ENCODE measurements at places on chromosomes 11 and 22.
A peak's percentile ranks its signal among the peaks of the same experiment; 100 is the strongest.

- DNase-seq: no peak
Observed at GRCh38 chr22:24128631-24129262, 52.5 kb upstream of the SUSD2 start.

DNA sequence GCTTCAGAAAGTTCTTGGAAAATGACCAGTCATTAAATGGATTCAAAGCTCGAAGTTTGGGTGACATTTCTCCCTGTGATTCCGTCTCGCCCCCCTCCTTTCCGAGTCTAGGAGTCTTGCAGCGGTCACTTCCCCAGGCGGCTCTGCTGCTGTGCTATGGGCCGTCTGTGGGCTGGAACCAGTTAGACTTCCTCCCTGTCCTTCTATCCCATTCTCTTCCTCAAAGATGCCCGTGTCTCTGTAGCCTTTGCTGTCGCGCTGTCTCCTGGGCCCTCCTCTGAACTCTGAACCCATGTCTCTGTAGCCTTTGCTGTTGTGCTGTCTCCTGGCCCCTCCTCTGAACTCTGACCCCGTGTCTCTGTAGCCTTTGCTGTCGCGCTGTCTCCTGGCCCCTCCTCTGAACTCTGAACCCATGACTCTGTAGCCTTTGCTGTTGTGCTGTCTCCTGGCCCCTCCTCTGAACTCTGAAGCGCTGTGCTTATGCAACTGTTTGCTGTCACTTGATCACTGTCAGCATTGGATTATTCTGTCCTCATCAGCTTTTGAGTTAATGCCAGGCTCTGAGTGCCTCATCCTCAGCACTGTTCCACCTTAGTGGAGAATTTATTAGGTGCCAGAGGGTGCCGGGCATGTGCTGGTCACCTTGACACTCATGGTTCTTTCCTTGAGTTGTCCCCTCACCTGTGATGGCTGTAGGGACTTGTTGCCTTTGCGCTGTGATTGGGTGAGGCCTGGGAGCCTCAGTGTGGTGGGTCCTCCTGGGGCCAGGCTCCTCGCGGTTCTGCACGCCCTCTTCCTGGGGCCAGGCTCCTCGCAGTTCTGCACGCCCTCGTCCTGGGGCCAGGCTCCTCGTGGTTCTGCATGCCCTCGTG lies 173.3 kb downstream of the TBC1D22A start:
- no peak for DNase-seq

GRCh38 chr11:79290761-79291160 lies 150.1 kb downstream of the TENM4 start:
- DNase-seq: no peak

DNA sequence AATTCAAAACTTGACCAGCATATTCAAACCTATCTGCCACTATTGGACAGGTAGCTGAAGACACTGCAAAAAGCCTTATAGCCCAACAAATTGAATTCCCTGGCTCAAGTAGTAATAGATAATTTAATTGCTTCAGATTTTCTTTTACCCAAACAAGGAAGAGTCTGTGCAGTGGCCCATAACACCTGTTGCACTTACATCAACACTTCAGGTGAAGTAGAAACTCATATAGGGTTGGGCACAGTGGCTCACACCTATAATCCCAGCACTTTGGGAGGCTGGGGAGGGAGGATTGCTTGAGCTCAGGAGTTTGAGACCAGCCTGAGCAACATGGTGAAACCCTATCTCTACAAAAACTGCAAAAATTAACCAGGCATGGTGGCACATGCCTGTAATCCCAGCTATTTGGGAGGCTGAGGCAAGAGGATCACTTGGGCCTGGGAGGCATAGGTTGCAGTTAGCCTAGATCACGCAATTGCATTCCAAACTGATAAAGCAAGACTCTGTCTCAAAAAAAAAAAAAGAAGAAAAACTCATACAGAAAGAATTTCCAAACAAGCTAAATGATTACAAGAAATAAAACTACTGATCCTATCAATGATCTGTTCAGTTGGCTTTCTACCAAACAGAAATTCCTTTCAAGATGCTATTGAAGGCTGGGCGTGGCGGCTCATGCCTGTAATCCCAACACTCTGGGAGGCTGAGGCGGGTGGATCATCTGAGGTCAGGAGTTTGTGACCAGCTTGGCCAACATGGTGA lies 9.5 kb downstream of the FOLR3 start:
- no peak for DNase-seq

DNA sequence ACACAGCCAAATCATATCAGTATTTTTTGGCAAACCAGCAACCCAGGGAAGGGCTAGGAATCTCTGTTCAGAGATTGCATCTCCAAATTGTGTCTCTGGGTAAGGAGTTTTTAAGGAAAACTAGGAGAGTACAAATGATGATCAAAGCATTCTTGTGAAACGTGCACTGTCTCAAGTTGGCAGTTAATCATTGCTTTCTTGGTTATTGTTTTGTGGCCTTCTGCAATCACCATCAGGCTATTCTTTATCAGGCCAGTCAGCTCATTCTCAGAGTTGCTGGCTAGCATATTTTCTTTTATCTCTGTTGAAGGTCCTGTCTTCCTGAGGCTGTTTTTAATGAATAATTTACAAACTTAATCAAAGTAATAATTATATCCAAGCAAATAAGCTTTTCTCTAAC lies 129.1 kb upstream of the CCDC179 start:
- no peak for DNase-seq

DNA sequence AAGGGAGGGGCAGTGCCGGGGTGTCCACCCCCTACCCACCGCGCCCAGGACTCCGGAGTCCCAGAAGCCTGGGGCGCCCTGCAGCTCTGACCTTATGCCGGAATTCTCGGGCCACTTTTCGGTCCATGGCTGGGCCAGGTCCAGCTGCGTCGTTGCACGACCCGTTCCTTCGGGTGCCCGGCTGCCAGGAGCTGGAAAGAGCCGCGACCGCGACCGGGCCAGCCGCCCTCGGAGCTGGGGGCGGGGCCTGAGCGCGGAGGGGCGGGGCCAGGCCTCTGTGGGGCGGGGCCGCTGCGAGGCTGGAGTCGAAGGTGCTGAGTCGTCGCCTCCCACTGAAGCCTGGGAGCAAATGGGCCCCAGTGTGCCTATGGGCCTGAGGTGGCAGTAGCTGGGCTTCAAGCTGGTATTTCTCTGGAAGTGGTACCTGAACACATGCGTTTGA lies at the start of gene USH1C:
USH1C (minus strand) TSS at position 236 of the 442 bp plus-strand sequence; CDS start at position 127, 109 bp downstream.
- DNase-seq: no peak

DNA sequence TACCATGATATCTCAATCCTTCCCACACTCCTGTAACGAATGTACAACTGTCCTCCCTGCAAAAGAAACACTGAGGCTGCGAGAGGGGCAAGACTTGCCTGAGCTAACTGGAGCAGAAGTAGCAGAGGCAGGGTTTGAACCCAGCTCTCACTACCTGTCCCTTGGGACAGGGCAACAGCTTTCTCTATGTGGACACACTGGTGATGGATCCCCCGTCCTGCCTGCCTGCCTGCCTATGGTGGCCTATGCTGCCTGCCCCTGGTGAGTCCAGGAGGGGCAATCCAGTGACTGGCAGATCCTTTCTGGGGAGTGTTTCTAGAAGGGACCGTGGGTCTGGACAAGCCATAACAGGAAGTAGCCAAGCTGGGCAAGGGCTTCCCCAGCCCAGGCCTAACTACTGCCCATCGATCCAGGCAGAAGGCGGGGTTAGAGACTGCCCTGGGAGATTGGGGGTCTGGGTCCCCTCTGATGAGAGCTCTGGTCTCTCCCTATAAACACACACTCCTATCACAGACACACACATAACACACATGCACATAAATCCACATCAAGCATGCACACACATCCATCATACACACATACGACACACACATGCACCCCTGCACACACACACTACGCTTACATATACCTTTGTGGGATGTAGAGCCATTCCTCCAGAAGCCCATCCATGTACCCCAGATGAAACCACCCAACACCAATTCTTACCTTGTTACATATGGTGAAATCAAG lies 1.1 kb upstream of the EMID1 start:
- no peak for DNase-seq

GRCh38 chr22:42928969-42929837 lies 72.1 kb upstream of the ARFGAP3 start:
- DNase-seq: no peak

DNA sequence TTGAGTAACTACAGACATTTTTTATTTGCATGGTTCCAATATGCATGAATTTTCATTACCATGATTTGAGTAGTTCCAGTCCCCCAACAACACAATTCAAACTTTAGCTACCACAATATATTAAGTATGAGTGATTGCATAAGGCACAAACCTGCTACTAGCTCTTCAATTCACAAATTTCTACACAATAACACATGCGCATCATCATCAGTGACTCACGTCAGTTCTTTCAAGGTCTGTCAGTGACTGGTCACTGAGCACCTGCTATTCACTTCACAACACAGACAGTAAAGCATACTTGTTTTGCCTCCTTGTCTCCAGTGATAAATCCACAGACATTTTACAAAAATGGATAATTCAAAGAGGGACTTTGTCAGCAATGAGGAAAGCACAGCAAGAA lies 435.1 kb upstream of the CCDC90B start:
- DNase-seq: no peak

GRCh38 chr11:16434036-16434435 lies 77.7 kb upstream of the SOX6 start:
- no peak for DNase-seq

GRCh38 chr11:72336163-72336562 lies 92.2 kb upstream of the PHOX2A start:
- no peak for DNase-seq

- no peak for DNase-seq
Observed at GRCh38 chr11:19450282-19450681, 209.5 kb upstream of the E2F8 start.

- peak; percentile 33 for DNase-seq
Observed at GRCh38 chr11:78802058-78802761, 227.5 kb upstream of the NARS2 start.

GRCh38 chr22:38314933-38315822 lies 2.1 kb downstream of the CSNK1E start:
- no peak for DNase-seq

GRCh38 chr11:35619116-35619854 lies 1.0 kb downstream of the FJX1 start:
- no peak for DNase-seq

DNA sequence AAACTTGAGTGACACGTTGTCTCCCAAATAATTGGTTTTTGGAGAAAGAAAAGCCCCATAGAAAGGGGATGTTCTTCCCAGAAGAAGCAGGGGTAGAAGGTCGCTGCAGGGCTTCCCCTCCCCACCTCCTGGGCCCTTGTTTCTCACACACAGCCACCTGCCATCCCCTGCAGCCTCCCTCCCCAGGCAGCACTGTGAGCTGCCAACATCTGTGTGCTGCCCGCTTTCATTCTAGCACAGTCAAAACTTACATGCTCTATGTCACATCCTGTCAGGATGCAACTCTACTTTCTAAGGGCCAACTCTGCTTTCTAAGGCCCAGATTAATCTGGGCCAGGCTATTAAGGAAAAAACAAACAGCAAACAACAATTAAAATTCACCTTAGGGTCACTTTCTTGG lies 309.4 kb upstream of the ZC3H12C start:
- no peak for DNase-seq

GRCh38 chr11:13051257-13051656 lies 42.1 kb downstream of the RASSF10 start:
- DNase-seq: no peak

DNA sequence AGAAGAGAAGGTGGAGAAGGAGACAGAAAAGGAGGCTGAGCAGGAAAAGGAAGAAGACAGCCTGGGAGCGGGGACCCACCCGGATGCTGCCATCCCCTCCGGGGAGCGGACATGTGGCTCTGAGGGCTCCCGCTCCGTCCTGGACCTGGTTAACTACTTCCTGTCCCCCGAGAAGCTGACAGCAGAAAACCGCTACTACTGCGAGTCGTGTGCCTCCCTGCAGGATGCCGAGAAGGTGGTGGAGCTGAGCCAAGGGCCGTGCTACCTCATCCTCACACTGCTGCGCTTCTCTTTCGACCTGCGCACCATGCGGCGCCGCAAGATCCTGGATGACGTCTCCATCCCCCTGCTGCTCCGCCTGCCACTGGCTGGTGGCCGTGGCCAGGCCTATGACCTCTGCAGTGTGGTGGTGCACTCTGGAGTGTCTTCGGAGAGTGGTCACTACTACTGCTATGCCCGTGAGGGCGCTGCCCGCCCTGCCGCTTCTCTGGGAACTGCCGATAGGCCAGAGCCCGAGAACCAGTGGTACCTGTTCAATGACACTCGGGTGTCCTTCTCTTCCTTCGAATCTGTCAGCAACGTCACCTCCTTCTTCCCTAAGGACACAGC lies 21.4 kb downstream of the USP35 start:
- no peak for DNase-seq

DNA sequence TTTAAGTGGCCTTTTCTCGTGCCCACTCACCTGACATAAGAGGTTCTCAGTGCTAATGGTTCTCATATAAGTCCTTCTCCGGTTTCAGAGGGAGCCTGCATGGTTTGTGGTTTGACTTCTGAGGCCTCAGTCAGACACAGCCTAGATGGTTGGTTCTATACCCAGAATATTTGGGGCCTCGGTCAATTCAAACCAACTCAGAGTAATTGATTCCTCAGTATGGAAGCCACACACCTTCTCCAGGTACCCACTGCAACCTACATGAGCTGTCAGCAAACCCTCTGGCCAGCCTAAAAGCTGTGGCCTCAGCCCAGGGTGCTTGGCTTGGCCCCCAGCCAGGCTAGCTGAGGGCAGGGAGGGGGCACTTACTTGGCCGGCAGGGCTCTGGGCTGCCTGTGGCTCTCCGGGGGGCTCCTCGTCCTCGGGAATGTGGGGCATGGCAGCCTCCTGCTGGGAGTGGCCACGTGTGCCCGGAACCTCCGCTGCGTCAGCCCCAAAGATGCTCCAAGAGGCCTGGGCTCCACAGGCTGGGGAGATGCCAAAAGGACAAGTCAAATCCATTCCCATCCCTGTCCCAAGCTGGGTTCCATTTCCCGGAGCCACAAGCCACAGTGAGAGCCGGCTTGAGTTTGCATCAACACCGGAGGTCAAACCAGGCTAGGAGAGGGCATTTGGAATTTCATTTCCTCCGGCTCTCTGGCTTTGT lies 41.7 kb downstream of the IRAG1 start:
- DNase-seq: no peak

GRCh38 chr11:70473186-70473872 lies 75.0 kb downstream of the CTTN start:
- DNase-seq: no peak

DNA sequence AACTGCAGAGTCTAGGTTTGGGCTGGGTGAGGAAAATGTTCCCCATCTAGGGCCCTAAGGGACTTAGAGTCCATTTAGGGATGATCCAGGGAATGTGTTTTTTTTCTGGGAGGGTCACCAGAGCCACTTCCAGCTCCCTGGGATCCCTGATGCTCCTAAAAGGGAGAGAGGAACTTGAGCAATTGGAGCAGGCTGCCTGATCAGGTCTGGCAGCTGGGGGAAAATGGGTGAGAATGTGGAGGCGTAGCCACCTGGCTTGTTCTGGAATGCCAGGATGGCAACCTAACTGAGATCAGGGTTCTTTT lies 1.2 kb downstream of the PGAP2 start:
- no peak for DNase-seq

DNA sequence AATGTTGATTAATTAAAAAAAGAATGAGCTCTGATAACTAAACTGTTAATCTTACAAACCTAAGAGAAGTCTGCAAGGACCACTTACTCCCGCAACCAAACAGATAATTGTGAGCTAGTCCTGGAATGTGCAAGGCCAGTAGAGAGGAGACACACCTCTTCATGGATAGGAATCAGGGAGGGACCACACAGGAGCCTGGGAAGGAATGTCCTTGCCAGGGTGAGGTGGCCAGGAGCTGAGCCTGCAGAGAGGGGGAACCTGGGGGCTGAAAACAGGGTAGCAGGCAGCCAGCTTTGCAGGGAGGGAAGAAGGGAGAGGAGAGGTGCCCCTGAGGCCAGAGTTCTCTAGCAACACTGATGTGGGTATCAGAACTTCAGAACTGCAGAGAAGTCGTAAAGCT lies 9.4 kb upstream of the NLRP10 start:
- DNase-seq: no peak

- DNase-seq: no peak
Observed at GRCh38 chr22:47396105-47396504, 633.7 kb downstream of the TBC1D22A start.
